ENCODE measurements at places on chromosomes 16 and 17. TPM values are rescaled to one million over a fixed set of nuclear protein-coding genes. Genes with fewer than 3 reads are reported as not detected.

TMEM101 gene
- total RNA-seq = 56.5 TPM

TVP23A gene
- total RNA-seq = 0.08 TPM

RNF227 gene
- total RNA-seq = 4.1 TPM

DHRS7C gene
- total RNA-seq = not detected

RSKR gene
- 6.3 TPM for total RNA-seq

FA2H gene
- total RNA-seq = not detected

KRTAP4-5 gene
- not detected for total RNA-seq

UMOD gene
- not detected for total RNA-seq

All from A375 (cell line).